ENCODE measurements at places on chromosomes 2 and 18.

DNA sequence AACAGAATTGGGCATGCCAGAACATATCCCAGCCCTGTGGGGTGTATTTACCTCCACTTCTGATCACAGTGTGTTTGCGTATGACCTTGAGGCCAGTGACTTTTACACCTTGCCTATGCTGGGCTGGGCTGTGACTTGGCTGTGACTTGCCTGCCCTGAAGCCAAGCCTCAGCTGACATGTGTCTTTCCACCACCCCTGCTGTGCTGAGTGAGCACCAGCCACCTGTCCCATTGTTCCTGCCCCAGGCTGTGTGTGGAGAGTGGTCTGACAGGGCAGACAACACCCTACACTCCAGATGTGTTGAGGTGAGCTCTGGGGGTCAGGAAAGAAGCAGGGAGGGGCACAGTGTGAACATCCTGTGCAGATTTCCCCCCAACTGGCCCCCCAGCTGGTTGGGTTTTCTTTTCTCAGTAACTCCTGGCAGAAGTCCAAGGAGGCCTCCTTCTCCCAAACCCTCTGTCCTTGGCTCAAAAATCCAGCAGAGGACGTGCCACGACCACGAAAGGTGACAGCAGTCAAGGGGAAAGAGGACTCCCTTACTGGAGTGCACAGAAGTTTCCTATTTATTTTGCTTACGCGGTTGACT lies 5.1 kb upstream of the STEAP3 start:
- DNase-seq, result no peak

- DNase-seq, result no peak
These were observed 48.7 kb upstream of the OTOF start for GRCh38 chr2:26526589-26526988.

DNA sequence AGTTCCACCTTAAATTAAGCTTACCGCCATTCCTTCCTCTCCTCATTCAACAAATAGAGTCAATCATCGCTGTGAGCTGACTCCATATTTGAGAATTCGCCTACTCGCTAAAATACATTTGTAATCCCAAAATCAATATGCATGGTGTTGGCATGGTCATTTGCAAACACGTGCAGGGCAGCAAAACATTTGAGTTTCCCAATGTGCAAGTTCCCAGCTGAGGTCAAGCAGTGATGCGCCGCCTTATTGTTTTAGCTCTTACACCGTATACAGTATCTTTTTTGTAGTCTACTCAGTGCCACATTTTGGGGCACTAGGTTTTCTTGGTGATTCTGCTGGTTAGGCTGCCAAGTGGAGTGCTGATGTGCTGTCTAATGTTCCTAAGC lies 73.3 kb upstream of the MGAT4A start:
- no peak for DNase-seq

DNA sequence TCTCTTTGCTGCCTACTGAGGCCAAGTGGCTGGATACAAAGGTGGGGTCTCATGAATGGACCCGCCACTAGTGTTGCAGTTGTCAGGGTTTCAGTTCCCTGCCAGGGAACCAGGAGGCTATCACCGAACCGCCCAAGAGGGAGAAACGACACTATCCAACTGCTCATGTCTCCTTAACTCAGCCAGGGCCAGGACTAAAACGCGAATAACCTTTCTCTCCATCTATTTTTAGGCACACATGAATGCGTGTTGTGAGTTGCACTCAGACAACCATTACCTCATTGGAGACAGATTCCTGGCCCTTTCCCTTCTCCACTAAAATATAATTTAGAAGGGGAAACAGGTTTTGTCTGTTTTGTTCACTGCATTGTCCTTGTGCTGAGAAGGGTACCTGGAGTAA lies 559.5 kb downstream of the SOCS6 start:
- DNase-seq, result no peak

GRCh38 chr2:134284119-134284670 lies 30.3 kb downstream of the MGAT5 start:
- DNase-seq, result no peak

DNA sequence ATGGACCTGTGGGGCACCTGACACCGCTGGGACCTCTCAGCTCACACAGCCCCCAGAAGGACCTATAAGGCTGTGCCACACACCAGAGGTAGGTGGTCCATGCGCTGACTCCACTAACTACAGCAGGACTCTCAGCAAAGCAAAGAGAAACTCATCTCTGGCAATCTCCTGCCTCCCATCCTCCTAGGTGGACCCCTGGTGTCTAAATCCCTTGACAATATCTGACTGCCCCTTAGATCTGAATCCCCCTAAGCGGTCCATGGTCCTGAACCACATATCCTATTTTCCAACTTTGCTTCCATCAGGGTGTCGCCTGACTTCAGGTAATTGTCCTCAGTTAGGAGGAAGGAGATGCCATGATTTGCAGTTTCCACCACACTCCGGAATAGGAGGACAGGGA lies 282.6 kb downstream of the MYT1L start:
- DNase-seq, result no peak

- DNase-seq, result no peak
These were observed 35.4 kb upstream of the MPPE1 start for GRCh38 chr18:11943551-11943950.

GRCh38 chr2:135276525-135276924 lies 224.4 kb downstream of the RAB3GAP1 start:
- DNase-seq, result no peak

DNA sequence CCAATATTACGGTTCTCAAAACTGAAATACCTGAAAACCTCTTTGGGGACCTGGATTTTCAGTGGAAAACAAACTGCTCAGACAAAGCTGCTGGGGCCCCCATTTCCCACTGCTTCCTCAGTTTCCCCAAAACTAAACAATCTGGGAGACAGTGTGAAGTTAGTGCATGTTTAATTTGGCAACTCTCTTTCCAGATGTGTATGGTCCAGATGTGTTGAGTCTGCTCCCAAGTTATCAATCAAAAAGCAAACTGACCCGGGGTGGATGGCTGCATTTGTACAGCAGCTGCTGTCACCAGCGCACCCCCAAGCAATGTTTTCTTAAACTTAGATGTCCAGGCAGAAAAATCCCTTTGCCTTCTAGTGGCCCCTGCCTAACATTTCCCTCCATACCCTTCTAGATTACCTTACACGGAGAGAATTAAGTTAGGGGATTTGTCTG lies 136.9 kb downstream of the COPS8 start:
- DNase-seq, result no peak

GRCh38 chr2:8628179-8628865 lies 53.5 kb upstream of the ID2 start:
- DNase-seq, result no peak
